ENCODE measurements at places on chromosomes 6 and 20.

GRCh38 chr6:133553652-133554051 is 312.5 kb downstream of the EYA4 start:
- DNase-seq = peak; percentile 76

DNA sequence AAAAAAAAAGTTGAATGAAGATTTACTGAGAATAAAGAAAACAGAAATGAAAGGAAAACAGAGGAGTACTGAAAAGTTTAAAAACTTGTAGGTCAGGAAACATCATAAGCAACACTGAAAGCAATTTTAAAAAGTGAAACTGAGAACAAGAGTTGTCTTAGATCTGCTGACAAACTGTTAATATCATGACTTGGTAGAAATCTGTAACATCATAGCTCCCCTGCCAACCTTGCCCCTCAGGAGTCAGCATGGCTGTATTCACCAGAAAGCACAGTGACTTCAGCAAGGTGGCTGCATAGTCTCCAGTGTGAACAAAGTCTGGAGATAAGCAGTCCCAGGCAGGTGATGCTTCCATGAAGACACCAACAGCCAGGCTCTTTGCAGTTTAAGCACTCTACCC is 5.3 kb downstream of the NAA20 start:
- no peak for DNase-seq

- no peak for DNase-seq
These were observed 739 bp downstream of the GSS start for GRCh38 chr20:34954904-34955230.

DNA sequence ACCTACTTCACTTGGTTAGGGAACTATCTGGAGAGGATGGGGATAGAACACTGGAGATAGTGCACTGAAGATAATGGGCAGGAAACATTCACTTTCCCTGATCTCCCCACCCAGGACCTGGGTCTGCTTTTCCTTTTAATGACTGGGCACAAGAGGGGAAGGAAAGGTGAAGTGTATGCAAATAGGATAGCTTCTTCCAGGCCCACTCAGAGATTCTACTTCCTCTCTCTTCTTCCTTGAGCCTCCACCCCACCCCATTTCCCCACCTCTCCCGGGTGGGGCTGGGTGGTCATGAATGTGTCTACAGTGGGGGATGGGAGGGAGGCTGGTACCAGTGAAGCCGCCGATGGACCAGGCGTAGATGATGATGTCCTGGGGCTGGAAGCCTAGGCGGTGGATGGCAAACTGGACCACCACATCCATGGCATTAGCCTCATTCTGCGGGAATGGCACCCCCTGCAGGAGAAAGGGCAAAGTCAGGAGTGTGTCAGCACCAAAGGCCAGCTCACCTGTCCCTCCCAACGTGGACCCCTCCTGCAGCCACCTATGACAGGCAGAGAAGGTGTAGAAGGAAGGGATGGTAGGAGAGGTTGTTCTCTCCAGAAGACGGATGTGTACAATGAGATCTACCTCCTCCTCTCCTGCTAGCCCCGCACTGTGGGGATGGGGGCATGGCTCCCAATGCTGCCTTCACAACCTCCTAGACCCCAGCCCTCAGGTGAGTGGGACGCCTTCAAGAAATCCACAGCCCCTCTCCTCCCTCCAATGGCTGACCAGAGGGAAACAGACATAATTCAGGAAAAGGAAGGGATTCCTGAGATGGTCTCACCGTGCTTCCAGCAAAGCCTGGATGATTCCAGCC is 8.6 kb upstream of the LY6G5C start:
- no peak for DNase-seq

- DNase-seq = no peak
These were observed 53.8 kb upstream of the NRSN1 start for GRCh38 chr6:24072038-24072746.

DNA sequence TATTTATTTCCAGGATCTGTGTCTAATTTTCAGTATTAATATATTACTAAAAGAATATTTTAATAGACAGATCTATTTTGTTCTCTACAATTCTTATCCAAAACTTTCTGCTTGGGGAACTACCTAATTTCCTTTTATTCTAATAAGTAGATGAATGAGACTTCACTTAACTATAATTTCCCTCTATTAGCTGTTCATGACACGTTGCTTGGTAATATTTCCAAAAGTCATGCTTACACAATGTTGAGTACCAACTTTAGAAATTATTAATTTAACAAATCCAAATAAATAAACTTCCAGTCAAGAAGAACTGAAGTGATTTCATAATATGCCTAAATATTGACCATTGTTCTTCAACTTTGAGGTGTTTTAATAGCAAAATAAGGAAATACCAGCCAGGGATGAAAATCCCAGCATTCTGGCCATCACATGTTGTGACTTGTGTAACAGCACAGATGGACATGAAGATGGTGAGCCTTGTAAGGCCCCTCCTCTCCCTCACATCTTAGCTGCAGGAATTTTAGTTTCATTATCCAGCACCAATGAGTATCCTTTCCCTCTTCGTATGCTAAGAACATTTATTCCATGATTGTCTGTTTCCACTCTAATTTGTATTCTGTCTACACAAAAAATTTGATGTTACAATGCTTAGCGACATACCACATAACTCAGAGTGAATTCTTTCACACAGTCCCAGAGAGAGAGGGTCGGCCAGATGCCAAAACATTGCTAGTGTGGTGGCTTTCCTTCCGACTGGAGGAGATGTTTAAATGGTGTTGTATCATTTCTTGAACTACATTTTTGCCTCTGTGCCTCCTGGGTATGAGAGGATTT is 137.5 kb downstream of the FOXA2 start:
- peak; percentile 44 for DNase-seq

GRCh38 chr20:15756754-15757115 is 816.5 kb downstream of the KIF16B start:
- no peak for DNase-seq

DNA sequence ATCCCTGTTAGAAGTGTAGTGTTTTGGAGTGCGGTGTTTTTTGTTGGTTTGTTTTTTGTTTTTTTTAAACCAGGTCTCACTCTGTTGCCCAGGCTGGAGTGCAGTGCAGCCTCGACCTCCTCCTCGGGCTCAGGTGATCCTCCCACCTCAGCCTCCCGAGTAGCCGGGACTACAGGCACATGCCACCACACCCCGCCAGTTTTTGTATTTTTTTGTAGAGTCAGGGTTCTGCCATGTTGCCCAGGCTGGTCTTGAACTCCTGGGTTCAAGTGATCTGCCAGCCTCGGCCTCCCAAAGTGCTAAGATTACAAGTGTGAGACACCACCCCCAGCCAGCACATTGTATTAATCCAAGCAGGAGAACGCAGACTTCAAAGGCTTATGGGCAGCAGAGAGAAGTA is 1.3 kb upstream of the TOP1 start:
- DNase-seq = no peak

- DNase-seq = no peak
These were observed at the start of gene TAGAP for GRCh38 chr6:159044899-159045727. TAGAP (minus strand) TSS chr6:159044991; CDS start chr6:159044146, 845 bp downstream.

DNA sequence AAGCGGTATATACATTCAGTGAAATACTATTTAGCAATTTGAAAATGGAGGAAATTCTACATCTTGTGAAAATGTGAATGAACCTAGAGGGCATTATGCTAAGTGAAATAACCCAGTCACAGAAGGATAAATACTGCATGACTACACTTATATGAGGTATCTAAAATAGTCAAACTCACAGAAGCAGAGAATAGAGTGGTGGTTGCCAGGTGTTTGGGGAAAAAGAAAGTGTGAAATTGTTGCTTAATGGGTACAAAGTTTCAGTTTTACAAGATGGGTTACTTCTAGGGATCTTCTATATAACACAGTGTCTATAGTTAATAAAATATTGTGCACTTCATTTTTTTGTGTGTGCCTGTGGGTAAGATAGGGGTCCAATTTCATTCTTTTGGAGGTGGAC is 1152.0 kb downstream of the EPHA7 start:
- DNase-seq = no peak

GRCh38 chr20:62066983-62067433 is 1.3 kb upstream of the TAF4 start:
- DNase-seq = no peak

DNA sequence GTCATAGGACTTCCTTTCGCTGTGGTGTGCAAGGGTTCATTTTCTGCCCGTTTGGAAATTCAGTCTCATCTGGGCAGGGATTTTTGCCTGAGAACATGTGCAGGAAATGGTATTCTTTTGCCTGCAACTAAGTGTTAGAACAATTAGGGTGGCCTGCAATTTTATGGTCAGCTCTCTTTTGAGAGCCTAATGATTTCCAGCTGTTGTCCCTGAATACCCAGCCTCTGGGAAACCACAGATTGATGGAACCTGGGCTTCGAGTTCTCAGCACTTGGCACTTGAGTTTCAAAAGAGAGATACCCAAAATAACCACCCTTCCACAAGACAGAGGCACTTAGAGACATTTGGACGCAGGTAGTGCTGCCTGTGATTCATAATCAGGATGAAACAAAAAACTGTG is 217.2 kb upstream of the FOXA2 start:
- no peak for DNase-seq

GRCh38 chr6:113829696-113830045 is 27.5 kb upstream of the MARCKS start:
- peak; percentile 81 for DNase-seq

- DNase-seq = no peak
These were observed 17.4 kb downstream of the ITPR3 start for GRCh38 chr6:33638556-33638955.

DNA sequence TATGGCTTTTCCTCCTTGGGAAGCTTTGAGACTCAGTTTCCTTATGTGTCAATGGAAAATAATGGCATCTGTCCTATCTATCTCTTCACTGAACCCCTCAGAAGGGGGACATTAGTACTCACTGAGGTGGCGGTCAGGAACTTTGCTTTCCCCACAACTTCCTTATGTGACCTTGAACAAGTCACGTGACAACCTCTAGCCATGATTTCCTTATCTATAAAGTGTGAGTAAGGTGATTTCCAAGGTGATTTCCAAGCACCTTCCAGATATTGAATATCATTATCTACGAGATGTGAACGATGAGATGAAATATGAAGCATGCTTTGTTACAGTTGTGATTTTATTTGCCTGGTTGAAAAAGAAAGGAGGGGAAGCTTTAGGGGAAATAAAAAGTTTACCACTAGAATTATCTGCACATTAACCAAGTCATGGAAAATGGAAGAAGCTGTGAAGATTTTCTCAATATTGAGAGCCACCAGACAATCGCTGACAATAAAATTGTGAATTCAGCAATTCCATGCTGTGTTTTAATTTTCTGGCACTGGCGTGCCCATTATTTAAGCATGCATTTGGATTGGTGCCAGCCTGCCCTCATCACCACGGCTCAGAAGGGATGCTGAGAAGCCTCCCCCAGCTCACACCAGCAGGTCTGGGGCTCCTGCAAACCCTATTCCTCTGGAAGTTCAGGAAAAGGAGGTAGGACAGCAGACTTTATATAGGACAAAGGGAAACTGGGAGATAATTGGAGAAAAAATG is 255.3 kb downstream of the CD83 start:
- DNase-seq = no peak

DNA sequence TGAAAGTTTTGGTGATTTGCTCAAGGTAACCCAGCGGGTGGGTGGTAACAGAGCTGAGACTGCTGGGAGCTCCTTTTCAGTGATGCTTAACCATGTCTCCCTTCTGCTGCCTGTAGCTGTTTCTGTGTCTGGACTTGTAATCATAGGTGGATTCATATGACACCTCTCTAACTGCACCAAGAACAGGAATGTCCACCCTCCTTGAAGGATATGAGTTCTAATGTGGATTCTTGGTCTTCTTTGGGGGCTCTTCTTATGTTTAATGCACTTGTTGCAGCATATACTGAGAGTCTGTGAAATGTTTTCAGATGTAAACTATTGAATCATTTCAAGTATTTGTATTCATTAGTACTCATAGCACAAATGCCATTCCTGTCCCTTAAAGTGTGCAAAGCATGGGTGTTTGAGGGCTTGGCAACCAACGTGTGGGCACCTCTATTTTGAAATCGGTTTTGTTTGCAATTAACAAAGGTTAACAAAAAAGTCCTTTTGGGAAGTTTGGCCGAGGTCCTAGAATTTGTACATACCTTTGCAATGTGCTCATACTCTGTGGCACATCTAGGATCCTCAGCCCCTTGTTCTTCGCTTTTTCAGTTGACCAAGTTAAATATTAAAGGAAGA is 138.0 kb downstream of the SOX4 start:
- peak; percentile 92 for DNase-seq

DNA sequence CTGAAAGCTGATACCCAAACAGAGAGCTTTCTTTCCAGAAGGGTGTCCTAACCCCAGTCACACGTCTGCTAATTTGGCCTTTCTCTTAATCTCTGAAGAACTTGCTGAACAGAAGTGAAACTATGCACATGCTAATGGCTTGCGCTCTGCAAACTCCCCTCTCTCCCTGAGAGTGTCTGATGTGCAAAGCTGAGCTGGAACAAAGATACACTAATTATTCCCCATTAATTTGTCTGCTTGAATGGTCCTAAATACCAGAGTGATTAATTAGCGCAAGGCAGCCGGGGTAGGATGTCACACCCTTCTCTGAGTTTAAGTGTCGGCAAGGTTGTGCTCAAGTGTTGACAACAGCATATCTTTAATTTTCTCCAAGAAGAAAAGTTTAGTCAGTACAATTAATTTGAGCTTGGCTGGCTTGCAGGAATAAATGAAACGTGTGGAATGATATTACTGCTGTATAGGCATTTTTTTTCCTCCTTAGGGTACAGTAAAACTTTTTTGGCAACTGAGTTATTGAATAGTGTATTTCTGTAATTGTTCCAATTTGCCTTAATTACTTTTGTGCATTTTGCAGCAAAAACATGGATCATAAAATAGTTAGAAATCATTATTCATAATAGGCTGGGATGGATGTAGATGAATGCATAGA is 715.9 kb upstream of the POU3F2 start:
- DNase-seq = no peak

DNA sequence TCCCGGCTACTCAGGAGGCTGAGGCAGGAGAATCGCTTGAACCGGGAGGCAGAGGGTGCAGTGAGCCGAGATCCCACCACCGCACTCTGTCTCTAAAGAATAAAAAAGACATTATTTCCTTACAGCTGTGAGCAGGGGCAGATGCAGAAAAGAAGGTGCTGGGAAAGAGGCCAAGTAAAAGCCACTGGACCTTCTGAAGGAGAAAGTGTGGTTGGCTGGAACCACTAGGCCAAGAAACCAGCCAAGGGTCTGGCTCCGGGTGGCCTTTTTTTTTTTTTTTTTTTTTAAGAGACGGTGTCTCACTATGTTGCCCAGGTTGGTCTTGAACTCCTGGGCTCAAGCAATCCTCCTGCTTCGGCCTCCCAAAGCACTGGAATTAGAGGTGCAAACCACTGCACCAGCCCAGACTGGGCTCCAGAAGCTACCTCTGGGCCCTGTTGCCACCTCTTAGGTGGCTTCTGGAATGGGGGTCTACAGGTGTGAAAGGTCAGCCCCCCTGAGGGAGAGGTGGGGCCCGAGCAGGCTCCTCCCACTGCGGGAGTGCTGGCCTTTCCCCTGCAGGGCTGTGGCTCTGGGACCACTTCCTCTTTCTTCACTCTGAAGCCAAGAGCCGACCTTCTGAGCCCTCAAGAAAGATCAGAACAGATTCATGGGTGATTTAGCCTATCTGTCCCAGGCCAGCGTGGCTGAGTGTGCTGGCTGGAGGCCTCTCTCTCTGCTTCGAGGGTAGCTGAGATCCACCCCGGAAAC is at the start of gene FGD2:
Gene FGD2 (plus strand): TSS at position 595 of the 750 bp plus-strand sequence. CDS start 163 bp downstream, outside the sequence.
- no peak for DNase-seq

Measured in M059J (cell line).